Stimulated activated CD8-positive, alpha-beta memory T cell treated with anti-CD3 and anti-CD28 coated beads, Interleukin-4, amount 100 ng/mL, for 48 hours (primary cell): ENCODE measurements at places on chromosomes 4 and X.

DNA sequence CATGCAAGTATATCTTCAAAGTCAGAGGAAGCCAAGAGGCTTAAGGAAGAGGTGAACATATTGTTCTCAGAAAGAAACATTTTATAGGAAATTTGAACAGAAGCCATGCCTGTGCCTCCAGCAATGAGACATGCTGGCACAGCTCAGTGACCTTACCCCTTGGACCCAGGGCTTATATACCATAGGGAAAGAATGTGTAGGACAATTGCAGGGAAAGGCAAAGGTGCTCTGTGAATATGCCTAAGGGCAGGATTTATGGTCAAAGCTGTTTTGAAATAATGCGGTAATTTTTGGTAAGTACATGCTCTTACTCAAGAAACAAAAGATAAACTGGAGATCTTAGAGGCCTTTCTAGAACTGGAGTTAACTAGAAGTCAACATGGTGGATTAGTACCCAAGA is 568.8 kb downstream of the GRID2 start:
- no peak for DNase-seq

DNA sequence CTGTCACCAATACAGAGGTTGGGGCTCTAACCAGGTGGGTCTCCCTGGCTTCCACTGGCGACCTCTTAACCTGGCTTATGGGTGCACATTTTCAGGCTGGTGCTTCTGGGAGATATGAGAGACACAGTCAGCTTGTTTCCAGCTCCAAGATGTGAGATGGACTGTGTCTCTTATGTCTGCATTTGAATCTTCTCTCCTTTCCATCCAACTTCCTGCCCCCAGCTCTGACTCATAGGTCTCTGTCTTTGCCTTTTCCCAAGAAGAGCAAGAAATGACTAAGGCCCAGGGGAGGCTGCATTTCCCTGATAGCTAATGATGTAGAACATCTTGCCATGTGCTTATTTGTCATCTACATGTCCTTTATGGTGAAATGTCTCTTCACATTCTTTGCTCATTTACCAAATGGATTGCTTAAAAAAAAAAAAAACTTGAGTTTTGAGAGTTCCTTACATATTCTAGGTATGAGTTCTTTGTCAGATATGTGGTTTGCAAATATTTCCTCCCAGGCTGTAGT is 3.2 kb upstream of the UXT start:
- DNase-seq, result peak; percentile 59

GRCh38 chr4:88999392-88999930 is 57.5 kb downstream of the FAM13A start:
- DNase-seq, result no peak

DNA sequence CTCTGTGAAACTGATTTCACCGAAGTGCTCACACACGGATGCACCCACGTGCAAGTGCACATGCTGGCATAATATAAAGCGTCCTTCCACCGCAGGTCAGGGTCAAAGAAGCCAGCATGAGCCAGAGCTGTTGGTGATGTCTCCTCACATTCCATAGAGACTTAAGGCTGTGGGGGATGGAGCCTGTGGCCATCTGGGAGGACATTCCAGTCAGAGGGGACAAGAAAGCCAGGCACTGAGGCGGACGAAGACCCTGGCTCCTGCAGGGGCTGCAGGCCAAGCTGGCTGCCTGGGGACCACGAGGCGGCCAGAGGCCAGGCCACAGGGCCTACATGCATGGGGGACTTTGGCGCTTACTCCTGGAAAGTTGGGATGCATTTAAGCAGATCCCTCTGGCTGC is 7.7 kb downstream of the RNF212 start:
- DNase-seq, result no peak

DNA sequence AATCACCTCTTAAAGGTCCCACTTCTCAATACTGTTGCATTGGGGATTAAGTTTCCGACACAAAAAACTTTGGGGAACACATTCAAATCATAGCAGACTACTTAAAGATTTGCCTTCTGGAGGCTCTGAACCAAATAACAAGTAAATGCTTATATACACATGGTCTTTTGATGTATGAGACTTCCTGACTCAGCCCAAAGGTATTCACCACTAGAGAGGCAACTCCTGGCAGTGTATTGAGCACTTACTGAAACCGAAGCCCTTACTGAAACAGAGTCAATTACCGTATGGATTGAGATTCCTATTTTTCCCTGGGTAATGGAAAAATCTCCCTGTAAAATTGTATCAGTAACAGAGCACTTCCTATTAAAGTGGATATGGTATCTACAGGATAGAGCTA is 45.4 kb downstream of the ZCCHC13 start:
- no peak for DNase-seq

DNA sequence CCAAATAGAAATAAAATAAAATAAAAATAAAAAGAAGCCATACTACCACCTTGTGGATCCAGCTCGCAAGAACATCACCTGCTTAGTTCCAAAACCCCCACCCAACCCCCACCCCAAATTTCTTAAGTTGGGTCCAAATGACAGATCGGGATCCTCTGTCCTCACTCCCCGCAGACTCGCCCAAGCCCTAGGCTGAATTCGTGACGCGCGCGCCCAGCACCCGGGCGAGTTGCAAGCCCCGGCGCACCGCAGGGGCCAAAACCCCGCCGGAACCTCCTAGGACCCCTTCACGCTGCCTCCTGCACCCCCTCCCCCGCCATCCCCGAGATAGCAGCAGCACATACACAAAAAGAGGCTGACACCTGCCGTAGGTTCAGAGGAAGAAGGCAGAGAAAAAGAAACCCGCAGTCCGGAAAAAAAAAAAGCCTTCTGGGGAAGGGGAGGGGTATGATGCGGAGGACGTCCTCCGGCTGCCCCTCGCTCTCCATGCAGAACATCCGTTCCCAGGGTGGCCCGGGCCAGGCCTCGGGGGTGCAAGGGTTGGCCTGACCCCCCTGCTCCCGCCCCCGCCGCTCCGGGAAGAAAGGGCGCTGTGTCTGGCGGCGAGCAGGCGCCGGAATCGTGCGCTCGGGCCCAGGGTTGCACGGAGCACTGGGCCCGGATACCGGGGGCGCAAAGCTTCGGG is 2.6 kb downstream of the NLGN4X start:
- no peak for DNase-seq
